ENCODE measurements at places on chromosomes 1 and 21.

GRCh38 chr1:34744851-34745250, 10.0 kb upstream of the GJB5 start:
- DNase-seq = no peak

DNA sequence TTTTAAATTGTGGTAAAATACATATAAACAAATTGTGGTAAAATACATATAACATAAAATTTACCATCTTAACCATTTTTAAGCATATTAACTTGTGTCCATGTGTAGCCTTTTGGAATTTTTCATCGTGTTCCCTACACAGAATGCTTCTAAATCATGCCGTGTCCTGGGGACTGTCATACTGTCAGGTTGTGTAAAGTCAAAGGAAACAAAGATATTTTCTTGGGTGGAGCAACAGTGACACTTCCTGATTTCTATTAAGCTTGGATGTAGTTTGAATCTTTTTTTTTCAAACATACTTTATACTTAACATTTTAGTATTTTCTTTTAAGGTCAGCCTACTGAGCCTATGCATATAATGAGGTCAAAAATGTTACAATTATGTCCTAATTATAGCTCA, 32.3 kb downstream of the DOP1B start:
- no peak for DNase-seq

- no peak for DNase-seq
Measured at GRCh38 chr1:26827106-26827604, 667 bp downstream of the ZDHHC18 start.

DNA sequence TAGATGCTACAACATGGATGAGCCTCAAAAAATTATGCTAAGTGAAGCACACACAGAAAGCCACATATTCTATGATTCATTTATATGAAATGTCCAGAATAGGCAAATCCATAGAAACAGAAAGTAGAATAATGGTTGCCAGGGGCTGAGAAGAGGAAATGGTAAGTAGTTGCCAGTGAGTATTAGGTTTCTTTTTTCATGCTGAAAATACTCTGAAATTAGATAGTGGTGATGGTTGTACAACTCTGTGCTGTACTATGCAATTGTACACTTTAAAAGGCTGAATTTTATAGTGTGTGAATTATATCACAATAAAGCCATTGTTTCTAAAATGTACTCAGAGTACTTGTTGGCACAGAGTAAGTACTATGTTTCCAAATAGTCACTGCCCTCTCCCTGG, 15.5 kb upstream of the GFI1 start:
- DNase-seq = no peak

DNA sequence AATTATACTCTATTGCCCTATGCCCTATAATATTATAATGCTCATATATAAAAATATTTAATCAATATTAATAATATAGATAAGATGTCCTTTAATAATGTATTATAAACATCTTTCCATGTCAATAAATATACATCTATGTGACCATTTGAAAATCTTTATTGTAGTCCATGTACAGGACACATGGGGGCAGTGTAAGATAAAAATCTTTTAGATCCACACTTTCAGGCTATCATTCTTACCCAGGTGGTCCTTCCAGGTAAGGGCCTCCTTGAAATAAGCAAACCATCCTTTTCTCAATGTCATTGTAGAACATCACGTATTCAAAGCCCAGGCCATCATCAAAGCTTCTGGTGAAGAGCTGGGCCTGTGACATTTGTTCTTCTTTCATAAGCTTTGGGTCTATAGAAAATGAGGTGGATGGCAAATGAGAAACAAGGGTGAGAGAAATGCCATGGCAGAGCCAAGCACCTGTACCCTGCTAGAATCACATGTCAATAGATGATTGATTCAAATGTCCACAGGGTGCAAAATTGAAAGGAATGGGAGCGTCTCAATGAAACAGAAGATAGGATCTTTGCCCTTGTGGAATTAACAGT, 20.2 kb downstream of the THEM4 start:
- no peak for DNase-seq

- no peak for DNase-seq
Measured at GRCh38 chr1:31577515-31578192, 1.3 kb downstream of the TINAGL1 start.

DNA sequence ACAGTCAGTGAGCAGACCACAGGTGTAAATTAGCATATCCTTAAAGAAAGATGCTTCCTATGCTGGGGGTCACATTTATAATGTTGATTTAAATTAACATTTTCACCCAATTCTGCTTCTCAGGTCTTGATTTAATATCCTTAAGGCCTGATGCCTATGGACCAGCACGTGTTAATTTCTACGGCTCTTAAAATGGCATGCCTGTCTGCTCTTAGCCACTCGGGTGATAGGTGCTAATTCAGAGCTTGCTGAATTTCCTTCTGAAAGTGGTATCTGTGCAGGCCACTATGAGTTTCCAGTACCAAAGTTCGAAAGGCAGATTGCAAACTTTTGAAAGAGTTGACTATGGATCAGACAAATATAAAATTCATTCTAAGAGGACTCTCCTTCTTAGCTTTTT, 487.4 kb upstream of the ADGRL2 start:
- DNase-seq = no peak

DNA sequence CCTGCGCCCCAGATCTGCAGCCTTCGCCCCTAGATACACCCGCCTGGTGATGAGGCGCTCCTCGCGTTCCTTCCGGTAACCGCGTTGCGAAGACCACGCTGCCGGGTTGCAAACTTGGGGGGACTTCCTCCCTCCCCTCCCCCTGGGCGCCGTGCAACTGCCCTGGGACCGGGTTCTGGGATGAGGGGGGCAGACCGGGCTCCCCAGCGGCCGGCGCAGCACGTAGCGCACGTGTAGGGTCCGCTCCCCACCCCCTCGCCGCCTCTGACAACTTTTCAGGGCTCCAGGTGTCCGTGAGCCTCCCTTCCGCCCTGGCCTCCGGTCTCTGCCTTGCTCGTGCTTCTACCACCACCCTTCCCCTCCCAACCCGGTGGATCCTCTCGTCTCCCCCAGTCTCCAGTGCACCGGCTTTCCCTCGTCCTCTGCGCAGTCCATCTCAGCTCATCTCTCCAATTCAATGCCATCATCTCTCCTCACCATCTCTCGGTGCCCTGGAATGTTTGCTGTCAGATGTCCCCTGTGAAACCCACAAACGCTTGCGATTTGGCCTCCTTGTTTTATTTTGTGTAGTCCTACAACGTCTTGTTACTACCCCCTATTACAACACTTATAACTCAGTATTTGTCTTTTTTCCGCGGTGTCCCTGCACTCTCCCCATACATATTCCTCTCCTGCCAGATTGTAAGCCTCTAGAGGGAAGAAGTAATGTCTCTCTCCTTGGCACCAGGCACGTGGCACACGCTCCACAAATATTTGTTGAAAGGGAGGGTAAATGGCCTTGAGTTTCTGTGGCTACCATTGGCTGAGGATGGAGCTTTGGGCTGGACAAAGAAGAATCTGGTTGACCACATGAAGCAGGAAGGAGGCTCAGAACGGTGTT, 782 bp downstream of the PCAT6 start:
- DNase-seq = no peak

DNA sequence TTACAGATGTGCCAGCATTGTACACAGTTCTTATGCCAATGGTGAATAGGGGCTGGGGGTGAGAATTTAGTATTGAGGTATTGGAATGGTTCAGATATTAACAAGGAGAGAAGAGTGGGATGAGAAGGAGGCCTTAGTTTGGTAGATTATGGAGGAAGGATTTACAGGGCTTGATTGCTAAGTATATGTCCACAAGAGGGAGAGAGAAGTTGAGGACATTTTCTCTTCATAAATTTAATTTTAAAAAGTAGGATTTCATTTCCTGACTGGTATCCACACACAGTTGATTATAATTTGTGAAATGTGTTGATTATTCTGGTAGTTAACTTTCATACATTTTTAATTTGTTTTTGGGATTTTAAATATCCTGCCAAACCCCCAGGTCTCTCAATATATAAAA, 213.0 kb downstream of the ADGRL2 start:
- no peak for DNase-seq

DNA sequence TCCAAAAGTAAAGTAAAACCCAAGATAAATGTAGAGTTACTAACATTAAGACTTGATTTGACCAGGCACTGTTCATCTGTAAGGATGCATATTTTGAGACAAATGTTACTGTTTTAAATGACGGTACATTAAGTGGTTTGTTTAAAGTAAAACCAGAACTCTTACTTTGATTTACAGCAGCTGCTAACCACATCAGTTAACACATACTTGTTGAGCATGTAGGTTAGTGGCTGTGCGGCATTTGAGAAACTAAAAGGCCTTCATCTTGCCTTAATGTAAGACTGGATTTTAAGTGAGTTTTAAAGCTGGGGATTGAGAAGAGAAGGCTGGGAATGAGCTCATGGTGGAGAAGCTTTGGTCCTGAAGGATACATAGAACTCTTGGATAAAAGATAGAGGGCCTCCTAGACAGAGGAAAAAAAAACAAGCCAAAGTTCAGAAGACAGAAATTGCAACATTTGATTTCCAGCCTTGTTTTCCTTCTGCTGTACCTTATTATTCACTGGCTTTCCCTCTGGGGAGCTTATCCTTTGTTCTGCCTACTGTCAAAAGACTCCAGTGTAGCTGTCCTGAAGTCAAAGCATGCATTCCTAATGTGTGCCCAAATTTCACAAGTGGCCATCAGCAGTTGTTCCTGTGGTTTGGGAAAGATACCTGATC, 66.6 kb downstream of the MTR start:
- DNase-seq = no peak

DNA sequence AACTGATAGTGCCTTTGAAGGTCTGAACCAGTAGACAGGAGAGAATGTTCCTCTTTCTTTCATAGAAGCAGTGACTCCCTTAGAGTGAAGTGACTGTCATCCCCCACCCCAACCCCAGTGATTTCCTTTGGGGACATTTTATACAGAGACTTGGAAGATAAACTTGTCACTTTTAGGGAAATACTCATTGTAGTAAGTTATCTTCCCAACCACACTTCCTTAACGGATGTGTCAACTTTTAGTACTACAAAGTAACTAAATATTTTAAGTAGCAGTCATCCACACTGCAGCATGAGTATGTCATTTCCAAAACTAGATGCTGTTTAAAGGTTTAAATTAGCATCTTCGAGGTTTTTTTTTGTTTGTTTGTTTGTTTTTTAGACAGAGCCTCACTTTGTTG, 13.7 kb downstream of the LRRC8B start:
- DNase-seq = no peak

- no peak for DNase-seq
Measured at GRCh38 chr1:15272009-15272781, 25.2 kb downstream of the FHAD1 start.

DNA sequence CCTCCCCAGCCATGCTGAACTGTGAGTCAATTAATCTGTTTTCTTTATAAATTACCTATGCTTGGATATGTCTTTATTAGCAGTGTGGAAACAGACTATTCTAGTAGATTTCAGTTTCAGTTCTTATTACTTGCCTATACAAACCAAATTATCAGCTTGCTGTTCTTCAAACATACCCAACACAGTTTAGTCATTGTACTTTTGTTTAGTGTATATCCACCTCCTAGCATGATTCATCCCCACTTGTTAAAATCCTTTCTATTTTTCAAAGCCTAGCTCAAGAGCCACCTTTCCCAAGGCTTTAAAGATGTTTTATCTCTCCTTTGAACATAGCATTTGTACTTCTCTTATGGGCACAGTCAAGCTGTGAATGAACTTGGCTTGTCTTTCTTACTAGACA, 195.6 kb upstream of the ZRANB2 start:
- no peak for DNase-seq

DNA sequence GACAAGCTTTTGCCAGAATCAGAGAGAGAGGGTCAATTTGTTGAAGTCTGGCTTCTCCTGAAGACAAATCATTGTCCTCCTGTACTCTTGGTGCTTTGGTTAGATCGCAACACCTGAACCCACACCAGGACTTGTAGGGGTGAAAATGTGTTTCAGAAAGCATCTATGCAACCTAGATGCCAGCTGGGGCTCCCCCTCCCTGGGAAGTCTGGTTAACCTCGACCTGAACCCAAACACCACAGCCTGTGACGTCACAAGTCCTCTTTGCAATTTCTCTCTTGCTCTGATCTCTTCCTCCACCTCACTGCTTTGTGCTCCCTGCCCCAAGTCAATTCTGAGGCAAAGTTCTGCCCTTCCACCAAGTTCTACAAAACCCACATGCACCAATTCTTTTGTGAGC, 42.8 kb upstream of the USP24 start:
- no peak for DNase-seq

DNA sequence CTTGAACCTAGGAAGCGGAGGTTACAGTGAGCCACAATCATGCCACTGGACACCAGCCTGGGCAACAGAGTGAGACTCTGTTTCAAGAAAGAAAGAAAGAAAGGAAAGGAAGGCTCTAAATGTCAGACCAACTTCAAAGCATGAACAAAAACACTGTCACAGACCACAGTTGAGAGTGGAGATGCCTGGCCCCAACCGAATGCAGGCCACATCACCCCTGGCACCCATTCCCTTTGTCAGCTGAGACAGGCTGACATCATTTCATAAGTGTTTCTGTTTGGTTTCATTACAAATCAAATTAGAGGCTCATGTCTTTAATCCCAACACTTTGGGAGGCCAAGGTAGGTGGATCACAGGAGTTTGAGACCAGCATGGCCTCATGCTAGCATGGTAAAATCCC, 28.6 kb upstream of the NADK start:
- DNase-seq = no peak

- no peak for DNase-seq
Measured at GRCh38 chr1:54359393-54360162, 46.6 kb downstream of the SSBP3 start.

GRCh38 chr1:37498872-37499617, 15.5 kb downstream of the MEAF6 start:
- no peak for DNase-seq

DNA sequence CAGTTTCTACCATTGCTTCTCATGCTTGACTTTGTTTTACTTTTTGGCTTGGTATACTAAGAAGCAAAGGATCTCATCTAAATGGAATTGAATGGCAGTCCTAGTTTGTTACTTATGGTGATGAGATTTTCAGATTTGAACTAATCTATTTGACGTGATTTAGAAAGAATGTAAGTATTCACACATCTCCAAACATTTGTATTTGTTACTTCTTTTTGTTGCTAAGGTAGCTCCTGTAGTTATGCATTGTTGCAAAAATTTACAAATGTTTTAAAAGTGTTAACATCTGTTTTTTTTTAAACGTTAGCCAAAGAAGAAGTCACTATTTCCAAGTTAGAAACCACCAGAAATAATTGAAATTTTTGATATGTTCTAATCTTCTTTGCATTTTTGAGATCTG, 222.5 kb downstream of the RPS6KC1 start:
- no peak for DNase-seq

DNA sequence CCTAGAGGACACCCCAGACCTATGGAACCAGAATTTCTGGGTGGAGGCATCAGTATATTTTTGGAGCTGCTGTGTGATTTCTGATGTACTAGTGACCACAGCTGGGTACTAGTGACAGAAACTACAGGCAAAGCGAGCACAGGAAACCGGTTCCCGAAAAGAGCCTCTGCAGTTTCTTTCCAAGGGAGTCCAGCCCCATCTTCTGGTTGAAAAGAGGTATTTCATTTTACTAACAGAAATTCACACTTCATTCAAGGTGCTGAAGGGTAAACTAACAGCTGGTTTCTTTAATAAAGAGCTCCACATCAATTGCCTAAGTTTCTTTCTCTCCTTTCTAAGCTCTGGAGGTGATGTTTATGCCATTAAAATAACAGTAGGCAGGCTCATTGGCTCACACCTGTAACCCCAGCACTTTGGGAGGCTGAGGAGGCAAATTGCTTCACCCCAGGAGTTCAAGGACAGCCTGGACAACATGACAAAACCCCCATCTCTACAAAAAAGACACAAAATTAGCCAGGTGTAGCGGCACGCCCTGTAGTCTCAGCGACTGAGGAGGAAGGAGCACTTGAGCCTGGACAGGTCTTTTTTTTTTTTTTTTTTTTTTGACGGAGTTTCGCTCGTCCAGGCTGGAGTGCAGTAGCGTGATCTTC, 22.0 kb downstream of the THAP3 start:
- no peak for DNase-seq

Data from epithelial cell of prostate (primary cell).